ENCODE measurements at places on chromosomes 12 and 14.

DNA sequence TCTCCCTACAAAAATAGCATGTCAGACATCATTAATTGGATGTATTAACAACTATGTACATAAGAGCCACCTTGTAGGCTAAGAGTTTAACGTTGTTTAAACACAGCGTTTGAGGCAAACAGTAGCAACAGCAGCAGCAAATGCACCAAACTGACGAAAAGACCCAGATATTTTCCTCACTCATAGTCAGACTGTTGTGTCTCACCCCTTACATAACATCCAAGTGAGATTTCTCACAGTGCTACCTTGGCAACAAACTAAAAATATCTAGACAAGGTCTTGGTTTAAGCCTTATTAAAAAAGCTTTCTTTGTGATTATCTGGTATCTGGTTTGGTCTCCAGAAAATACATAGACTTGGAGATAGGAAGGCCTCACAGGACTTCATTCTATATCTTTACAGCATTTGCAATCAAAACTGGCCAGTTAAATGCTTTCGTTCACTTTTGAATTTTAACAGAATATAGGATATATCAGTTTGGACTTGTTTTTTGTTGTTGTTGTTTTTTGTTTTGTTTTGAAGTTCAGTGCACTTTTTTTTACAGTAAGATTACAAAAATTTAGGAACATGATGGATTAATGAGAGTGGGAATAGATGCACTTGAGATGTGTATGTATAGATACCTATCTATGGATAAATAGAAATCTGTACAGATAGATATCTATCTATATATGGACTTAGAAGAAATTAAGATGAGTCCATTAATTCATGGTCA lies 4.1 kb downstream of the BHLHE41 start:
- DNase-seq, result no peak

DNA sequence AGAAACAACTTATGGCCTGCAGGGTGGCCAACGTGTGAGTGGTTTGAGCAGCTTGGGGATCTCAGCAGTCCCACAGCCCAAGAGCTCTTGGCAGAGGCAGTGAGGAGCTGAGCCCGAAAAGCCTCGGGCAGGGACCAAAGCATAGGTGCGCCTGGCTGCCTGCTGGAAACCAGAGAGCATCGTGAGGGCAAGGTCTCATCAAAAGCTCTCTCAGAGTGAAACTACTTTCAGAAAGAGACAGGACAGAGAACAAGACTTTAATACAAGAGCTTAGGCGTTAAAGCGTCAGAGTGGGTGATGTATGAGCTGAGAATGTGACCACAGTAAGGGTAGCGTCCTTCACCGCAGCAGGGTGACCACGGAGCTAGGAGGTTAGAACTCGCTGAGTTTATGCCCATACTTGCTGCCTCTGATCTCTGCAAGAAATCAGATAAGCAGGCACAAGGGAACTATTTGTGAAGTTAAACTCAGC lies 30.8 kb downstream of the LGMN start:
- DNase-seq, result no peak

DNA sequence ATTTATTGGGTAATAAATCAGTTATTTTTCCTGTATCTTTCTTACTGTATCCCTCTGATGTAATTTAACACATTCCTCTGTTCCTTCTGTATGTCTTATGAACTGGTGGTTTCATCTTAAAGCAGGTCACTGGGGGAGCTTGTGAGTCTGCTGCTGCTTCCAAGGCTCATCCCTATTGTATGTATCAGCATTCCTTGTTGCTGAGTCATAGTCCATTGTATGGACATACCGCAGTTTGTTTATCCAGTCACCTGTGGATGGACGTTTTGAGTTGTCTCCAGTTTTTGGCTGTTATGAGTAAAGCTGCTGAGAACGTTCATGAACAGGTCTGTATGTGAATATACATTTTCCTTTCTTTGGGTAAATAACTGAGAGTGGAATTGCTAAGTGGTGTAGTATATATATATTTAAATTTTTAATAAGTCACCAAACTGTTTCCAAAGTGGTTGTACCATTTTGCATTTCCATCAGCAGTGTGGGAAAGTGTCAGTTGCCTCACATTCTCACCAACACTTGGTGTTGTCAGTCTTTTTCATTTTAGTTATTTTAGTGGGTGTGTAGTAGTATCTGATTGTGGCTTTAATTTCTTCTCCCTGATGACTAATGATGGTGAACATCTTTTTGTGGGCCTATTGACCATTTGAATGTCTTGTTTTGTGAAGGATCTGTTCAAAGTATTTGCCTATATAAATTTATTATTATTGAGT lies 82.7 kb downstream of the BEGAIN start:
- no peak for DNase-seq

DNA sequence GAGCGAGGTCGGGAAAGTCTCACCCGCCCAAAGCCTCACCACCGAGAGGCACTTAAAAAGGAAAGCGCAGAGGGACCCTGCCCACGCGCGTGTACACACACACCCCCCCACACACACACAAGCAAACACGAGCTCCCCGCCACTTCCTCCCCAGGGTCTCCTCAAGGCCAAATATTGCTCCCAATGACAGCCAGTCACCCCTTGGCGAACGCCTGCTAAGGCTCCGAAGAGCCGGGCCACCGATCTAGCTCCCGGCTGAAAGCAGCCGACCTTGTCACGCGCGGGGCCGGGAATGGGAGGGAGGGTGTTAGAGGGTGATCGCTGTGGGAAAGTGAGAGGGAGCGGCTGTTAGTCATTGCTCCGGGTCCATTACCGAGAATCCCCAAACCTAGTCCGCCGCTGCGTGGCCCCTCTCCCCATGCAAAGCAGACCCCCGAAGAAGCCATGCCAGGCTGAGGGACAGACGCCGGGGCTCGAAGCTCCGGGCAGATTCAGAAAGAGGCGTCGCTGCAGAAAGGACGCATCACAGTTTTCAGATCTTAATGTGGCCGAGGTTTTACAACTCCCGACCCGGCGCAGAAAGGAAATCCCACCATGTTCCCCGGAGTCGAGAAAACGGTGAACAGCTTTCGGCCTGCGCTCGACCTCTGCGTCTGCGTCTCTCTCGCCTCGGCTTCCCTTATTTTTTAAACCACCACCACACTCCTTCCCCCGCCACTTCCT lies 2.6 kb downstream of the BMP4 start:
- DNase-seq, result no peak

- no peak for DNase-seq
Observed at GRCh38 chr14:92495027-92495426, 18.6 kb upstream of the RIN3 start.

- no peak for DNase-seq
Observed at GRCh38 chr12:2341051-2341751, 288.4 kb downstream of the CACNA1C start.

DNA sequence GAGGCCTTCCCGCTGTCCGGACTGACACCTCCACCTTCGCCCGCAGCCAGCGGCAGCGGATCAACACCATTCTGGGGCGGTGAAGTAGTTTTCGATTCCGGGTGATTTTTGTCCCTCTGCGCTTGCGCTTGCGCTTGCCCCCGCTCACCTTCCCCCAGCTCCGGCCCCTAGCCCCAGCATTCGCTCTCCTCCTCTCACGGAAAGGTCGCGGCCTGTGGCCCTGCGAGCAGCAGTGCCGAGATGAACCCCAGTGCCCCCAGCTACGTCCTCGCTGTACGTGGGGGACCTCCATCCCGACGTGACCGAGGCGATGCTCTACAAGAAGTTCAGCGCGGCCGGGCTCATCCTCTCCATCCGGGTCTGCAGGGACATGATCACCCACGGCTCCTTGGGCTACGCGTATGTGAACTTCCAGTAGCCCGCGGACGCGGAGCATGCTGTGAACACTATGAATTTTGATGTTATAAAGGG lies 22.7 kb upstream of the SRGAP1 start:
- no peak for DNase-seq

- no peak for DNase-seq
Observed at GRCh38 chr14:70011098-70011497, 131.9 kb downstream of the SMOC1 start.

DNA sequence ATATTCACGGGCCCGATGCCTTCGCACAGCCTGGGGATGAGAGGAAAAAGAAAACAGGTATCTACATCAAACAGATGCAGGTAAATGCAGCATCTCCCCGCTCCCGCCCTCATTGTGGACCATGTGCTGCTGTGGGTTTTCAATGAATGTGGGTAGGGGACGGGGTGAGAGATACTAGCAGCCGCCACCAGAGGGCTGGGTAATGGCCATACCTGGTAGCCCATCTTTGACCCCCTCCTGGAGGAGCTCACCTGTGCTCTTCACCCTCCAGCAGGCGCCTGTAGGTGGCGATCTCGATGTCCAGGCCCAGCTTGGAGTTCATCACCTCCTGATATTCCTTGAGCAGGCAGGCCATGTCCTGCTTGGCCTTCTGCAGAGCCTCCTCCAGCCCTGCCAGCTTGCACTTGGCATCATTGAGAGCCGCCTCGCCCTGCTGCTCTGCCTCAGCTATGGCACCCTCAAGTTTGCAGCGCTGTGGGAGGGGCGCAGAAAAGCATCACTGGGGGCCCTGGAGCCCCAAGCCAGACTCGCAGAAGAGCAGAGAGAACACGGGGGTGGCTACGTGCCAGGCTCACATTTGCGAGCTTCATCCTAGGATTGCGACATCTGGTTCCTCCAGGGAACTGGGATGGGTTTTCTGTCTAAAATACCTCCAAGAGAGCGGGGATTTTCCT lies 10.2 kb downstream of the KRT82 start:
- DNase-seq, result no peak

GRCh38 chr12:78210506-78210860 lies 379.8 kb downstream of the NAV3 start:
- DNase-seq, result no peak

DNA sequence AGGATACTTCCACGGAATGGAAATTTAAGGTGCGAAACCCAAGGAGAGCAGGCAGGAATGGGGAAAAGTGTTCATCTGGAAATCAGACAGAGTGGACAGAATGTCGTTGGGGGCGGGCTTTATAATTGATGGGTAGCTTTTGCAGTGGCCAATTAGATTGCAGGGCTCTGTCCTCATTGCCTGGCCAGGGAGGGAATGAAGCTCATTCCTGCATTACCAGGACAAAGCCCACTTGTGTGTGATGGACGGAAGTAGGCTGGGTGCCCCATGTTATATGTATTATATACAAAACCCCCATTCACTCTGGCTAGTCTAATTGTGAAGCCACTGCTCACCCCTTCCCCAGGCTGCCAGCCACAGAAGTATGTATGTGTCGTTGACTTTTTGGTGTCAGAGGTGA lies 23.6 kb downstream of the ZNF664 start:
- no peak for DNase-seq

GRCh38 chr14:22872833-22873520 lies 1.4 kb downstream of the LRP10 start:
- no peak for DNase-seq

- no peak for DNase-seq
Observed at GRCh38 chr14:28661171-28661772, 105.3 kb upstream of the FOXG1 start.

- DNase-seq, result no peak
Observed at GRCh38 chr12:52260361-52261207, 13.9 kb upstream of the KRT86 start.

GRCh38 chr12:67147447-67147846 lies 121.7 kb upstream of the CAND1 start:
- DNase-seq, result no peak

- DNase-seq, result no peak
Observed at GRCh38 chr12:118164798-118165486, 29.0 kb downstream of the PEBP1 start.

DNA sequence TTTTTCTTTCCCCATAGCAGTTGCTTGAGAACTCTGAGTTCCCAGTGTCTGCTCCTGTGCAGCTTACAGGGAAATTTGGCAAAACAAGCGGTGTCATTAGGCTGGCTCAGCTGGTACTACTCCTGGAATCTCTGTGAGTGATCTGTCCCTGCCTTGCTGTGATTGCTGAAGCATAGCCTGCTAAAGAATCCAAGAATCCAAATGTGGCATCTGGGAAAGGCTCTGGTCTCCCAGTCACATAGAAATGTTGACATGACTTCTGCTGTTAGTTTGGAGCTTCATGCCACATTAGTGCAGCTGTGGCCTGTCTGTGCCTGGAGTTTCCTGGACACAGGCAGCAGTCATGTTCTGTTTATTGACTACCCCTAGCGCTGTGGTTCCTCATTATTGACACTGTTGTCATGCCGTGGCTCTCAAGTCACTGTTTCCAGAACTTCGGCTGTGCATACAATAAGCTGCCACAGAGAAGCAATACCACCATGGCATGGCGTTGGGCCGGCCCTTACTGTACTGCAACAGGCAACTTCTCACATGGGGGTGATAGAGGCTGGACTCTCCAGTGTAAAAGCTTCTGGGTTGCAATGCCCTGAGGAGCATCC lies 166.8 kb downstream of the MYRFL start:
- no peak for DNase-seq

DNA sequence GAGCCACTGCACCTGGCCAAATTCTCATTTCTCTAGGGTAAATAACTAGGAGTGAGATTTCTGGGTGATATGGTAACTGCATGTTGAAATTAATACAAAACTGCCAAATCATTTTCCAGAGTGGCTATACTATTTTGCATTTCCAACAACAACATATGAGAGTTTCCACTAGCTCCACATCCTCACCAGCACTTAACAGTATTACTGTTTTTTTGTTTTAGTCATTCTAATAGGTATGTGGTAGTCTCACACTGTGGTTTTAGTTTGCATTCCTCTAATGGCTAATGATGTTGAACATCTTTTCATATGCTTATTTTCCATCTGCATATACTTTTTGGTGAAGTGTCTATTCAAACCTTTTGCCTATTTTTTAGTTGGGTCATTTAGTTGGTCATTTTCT lies 5.8 kb upstream of the ZFP36L1 start:
- no peak for DNase-seq
